ENCODE measurements at places on chromosomes 2 and 18. TPM values are rescaled to one million over a fixed set of nuclear protein-coding genes. Genes with fewer than 3 reads are reported as not detected.

NAT8 gene
- not detected for total RNA-seq

ASXL3 gene
- total RNA-seq, result 30.6 TPM

HMSD gene
- 2.8 TPM for total RNA-seq

DSEL gene
- 32.9 TPM for total RNA-seq

CYBRD1 gene
- total RNA-seq, result 119 TPM

ACKR3 gene
- 26.8 TPM for total RNA-seq

Data from camera-type eye (tissue), 1 donor.